ENCODE measurements at places on chromosomes 7 and 10. TPM values are rescaled to one million over a fixed set of nuclear protein-coding genes. Genes with fewer than 3 reads are reported as not detected.

DNA sequence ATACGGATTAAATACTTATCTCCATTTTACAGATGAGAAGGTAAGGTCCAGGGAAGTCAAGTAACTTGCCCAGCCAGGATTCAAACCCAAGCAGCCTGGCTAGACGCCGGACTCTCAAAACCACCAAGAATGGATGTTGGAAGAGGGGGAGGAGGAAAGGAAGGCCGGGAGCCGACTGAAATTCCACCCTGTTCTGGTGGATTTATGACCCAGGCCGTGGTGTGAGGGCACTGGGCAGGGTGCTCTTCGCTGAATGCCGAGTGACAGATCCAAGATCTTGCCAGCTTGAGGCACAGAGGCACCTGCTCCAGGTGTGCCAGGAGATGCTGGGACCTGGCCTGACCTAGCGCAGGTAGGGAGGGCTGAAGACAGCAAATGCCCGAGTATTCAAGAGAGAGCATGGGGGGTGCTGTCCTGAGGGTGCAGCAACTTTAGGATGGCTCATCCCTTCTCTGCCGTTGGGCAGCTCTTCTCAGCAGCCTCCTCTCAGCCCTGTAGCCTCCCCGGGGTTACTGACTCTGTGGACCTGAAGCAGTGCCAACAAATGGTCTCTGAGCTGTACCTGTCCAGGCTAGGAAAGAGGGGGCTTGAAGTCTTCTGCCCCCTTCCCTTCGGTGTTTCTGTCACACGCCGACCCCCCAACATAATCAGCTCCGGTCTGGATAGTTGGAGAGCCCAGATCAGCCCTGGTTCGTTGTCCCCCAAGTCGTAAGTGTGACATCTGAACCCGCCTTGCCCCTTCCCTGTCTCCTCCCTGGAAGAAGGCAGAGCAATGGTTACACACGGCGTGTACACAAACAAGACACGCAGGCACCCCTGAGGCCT is 713 bp downstream of the LOXL4 start:
- peaks cover 3% of the 10 kb centered on the region for H3K27me3 ChIP-seq
- H3K4me1 ChIP-seq: no peaks in the 10 kb centered on the region
- H3K27ac ChIP-seq: no peak overlapping the region
- no peaks in the 10 kb centered on the region for H3K36me3 ChIP-seq
- no peak for DNase-seq

DNA sequence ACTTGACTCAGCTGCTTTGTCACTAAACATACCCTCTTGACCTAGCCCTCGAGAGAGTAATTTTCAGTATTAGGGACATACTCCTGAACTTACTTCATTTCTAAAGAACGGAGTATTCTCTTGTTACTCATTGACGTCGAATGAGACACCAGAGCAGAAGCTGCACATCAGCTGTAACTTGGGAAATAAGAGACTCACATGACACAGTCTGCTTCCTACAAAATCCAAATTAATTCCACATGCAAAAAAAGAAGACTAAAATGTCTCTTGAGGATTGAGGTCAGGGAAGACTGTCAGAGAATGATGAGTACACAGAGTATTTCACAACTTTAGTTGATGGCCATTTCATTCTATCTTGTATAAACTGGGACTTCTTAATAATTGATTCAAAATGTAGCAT is 114.7 kb upstream of the EGFR start:
- no peak overlapping the region for H3K27ac ChIP-seq
- H3K4me1 ChIP-seq: no peaks in the 10 kb centered on the region
- H3K27me3 ChIP-seq: peaks cover 3% of the 10 kb centered on the region
- no peak overlapping the region for H3K4me3 ChIP-seq
- DNase-seq: no peak
- H3K36me3 ChIP-seq: no peaks in the 10 kb centered on the region

DNA sequence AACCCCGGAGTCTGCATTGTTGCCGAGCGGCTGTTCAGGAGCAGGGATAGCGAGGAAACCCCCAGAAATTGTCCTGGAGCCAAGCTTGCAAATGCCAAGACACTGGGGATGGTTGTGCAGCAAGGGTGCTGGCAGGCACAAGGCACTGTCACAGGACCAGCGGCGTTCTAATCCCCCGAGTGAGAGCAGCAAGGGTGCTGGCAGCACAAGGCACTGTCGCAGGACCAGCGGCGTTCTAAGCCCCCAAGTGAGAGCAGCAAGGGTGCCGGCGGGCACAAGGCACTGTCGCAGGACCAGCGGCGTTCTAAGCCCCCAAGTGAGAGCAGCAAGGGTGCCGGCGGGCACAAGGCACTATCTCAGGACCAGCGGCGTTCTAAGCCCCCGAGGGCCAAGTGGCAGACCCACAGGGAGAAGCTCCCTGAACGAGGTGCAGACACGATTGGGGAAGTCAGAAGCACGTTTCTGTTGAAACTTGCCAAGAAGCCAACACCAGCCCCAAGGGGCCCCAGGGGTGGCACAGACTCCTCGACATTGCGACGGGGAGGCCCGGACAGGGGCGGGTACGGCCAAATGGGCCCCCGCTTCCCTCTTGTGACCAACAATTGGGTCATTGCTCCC is 40.4 kb upstream of the INPP5A start:
- no peak overlapping the region for H3K4me3 ChIP-seq
- peaks cover 3% of the 10 kb centered on the region for H3K27me3 ChIP-seq
- no peaks in the 10 kb centered on the region for H3K4me1 ChIP-seq
- H3K36me3 ChIP-seq: no peaks in the 10 kb centered on the region

DNA sequence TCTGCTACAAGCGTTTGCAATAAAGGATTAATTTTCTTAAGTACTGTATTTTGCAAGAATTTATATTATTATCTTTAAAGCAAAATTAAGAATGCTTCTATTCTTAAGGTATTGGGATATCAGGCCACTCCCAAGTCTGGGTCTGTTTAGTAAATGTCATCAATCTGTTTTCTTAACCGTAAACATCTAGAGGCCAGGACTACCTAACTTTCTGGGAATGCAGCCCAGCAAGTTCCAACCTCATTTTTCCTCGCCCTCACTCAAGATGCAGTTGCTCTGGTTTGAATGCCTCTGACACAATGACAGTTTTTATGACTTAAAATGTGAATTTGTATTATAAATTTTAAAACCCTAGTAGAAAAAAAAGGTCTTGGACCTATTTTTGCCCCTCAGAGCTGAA is 143.5 kb downstream of the INHBA start:
- H3K36me3 ChIP-seq: no peaks in the 10 kb centered on the region
- H3K27ac ChIP-seq: no peak overlapping the region
- peaks cover 7% of the 10 kb centered on the region for H3K27me3 ChIP-seq
- no peaks in the 10 kb centered on the region for H3K4me1 ChIP-seq
- DNase-seq: no peak

DNA sequence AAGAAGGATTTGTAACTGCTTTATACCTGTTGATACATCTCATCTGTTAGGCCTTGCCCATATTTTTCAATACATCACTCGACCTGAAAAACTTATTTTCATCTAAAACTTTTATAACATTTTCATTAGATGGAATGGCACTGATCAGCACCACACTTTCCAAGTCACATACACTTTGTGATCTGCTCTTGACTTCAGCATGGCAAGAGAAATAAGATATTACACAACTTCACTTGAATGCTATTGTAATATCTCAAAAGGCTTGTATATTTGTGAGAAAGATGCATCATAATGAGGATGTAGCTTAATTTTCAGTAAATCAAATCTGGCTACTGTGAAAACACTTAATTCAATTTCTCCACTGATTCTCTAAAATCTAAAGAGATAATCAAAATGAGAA is 126.2 kb downstream of the MICU1 start:
- H3K27ac ChIP-seq: no peak overlapping the region
- no peaks in the 10 kb centered on the region for H3K36me3 ChIP-seq
- no peaks in the 10 kb centered on the region for H3K27me3 ChIP-seq

DNA sequence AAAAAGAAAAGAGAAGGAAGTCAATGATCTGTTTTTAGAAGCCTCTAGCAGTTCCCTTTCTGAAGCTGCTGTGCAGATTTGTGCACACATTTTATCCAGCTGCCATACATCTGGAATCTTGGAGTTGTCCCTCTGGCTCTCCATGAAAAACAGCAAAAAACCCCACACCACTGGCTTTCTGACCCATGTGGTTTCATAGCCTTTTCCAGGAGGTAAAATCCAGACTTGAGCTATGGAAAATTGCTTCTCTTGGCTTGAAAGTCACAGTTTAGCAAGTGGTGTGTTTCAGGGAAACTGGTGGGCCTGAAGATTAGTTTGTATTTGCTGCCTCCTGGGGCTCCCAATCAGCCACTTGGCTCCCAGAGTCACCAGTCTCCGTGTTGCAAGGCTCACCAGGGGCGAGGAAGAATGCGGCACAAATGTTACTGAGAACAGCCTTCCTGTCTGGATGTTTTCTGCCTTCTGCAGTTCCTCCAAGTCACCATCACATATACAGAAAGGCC is 50.1 kb upstream of the ADRB1 start:
- H3K27me3 ChIP-seq: no peaks in the 10 kb centered on the region
- peak overlapping the region; percentile 50 for H3K27ac ChIP-seq
- DNase-seq: peak; percentile 50
- peaks cover 12% of the 10 kb centered on the region for H3K4me1 ChIP-seq
- H3K36me3 ChIP-seq: no peaks in the 10 kb centered on the region

DNA sequence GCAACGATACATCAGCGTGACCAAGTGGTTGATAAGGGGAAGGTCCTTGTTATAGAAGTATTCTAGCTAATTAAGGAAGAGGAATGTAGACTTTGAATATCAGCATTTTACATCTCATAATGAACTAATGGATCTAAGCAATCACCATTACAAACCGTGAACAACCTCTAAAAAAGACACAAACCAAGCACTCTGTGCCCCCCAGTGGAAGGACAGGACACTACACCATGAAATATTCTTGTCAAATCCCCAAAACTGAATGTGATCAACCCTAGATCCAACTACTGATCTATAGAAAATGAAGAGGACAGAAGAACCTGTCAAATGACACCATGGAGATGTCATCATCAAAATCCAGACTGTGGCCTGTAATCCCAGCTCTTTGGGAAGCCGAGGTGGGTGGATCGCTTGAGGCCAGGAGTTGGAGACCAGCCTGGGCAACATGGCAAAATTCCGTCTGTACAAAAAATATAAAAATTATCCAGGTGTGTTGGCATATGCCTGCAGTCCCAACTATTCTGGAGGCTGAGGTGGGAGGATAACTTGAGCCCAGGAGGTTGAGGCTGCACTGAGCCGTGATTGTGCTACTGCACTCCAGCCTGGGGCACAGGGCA is 111.3 kb upstream of the CARD11 start:
- H3K27ac ChIP-seq: no peak overlapping the region
- H3K4me1 ChIP-seq: peaks cover 8% of the 10 kb centered on the region
- H3K27me3 ChIP-seq: peaks cover 2% of the 10 kb centered on the region
- DNase-seq: peak; percentile 68

DNA sequence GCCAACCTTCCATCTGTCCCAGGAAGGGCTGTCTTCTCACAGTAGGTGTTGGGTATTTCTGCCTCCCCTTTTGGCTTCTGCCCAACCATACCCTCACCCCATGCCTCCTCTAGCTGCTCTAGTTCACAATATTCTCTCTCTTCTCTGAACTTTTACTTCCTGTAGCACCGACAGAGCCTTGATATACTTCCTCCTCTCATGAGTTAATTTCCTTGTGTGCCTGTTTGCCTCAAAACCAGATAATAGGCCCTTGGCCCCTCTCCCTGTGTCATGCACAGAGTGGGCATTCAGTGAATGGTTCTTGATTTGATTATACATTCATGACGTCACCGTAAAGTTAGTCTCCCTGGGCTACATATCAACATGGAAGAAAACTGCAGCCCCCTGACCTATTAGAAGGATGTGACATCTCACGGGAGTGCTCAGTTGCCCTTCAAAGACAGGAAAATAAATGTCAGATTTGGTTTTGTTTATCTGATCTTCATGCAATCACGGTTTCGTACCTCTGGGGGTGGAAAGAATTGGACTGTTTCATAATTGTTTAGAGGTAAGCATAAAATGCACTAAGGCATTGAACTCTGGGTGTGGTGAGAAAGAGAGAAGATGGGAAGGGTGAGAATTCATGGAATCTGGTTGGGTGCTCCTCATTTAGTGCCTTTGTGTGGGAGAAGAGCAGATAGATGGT is 127.7 kb downstream of the ITIH5 start:
- peaks cover 13% of the 10 kb centered on the region for H3K4me1 ChIP-seq
- no peaks in the 10 kb centered on the region for H3K27me3 ChIP-seq
- H3K27ac ChIP-seq: no peak overlapping the region
- no peaks in the 10 kb centered on the region for H3K36me3 ChIP-seq
- no peak for DNase-seq
- no peak overlapping the region for H3K4me3 ChIP-seq

- no peak overlapping the region for H3K27ac ChIP-seq
- no peaks in the 10 kb centered on the region for H3K36me3 ChIP-seq
- no peaks in the 10 kb centered on the region for H3K4me1 ChIP-seq
Observed at GRCh38 chr7:29599026-29599425, 35.4 kb downstream of the PRR15 start.

DNA sequence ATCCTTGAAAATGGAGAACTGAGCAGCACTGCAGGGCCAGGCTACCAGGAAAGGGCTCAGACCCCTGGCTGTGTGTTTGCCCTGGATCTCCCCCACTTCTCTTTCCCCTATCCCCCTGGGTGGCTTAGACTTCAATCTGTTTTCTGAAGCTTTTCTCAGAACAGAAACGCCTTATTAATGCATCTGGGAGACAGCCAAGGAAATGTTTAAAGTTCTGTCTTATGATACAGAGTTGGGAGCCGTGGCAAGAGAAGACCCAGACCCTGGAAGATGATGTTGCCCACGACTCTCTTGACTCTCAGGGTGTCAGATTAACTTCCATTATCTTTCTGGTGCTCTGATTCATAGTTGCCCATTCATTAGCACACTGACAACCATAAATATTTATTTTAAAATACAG is 107.1 kb downstream of the EBLN1 start:
- no peak overlapping the region for H3K27ac ChIP-seq
- H3K27me3 ChIP-seq: no peaks in the 10 kb centered on the region
- no peaks in the 10 kb centered on the region for H3K36me3 ChIP-seq

GRCh38 chr7:96418581-96418980 is 96.7 kb upstream of the SLC25A13 start:
- H3K27ac ChIP-seq: no peak overlapping the region
- H3K36me3 ChIP-seq: no peaks in the 10 kb centered on the region
- H3K4me1 ChIP-seq: peaks cover 29% of the 10 kb centered on the region
- H3K27me3 ChIP-seq: no peaks in the 10 kb centered on the region
- H3K4me3 ChIP-seq: no peak overlapping the region

DNA sequence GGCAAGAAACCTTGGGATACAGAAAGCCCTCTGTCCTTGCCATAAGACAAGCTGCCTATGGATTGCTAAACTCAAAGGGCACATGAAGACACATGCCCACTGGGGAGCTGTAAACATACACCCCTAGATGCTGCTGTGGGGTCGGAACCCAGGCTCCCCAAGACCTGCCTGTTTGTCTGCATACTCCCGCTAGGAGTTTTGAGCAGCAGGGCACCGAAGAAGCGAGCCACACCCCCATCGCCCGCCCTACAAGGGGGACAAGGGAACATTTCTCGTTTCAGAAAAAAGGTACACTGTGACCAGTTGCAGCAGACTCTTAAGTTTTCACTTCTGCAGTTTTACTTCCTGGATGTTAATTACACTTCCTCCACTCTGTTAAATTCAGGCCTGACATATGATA is 680.2 kb upstream of the GHITM start:
- no peaks in the 10 kb centered on the region for H3K36me3 ChIP-seq
- DNase-seq: no peak
- no peaks in the 10 kb centered on the region for H3K27me3 ChIP-seq
- H3K4me1 ChIP-seq: no peaks in the 10 kb centered on the region

Gene FAM131B
- total RNA-seq: 1.9 TPM

Gene SPAM1
- total RNA-seq: not detected

Gene GCK
- not detected for total RNA-seq

Gene DKK1
- total RNA-seq: 0.28 TPM

Gene ZNF33B
- 15.7 TPM for total RNA-seq

Gene CD36
- total RNA-seq: 0.83 TPM

Data from A673 (cell line).